Nephron progenitor cell (in vitro differentiated cells): ENCODE measurements at places on chromosomes 7 and 10.
A peak's percentile ranks its signal among the peaks of the same experiment; 100 is the strongest.

DNA sequence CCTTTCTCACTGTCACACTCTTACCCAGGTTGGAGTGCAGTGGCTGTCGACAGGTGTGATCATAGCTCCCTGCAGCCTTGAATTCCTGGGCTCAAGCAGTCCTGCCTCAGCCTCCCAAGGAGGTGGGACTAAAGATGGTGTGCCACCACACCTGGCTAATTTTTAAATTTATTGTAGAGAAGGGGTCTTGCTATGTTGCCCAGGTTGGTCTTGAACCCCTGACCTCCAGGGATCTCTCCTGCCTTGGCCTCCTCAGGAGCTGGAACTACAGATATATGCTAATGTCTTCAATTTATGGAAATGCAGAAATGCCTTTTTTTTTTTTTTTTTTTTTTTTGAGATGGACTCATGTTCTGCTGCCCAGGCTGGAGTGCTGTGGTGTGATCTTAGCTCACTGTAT is 42.7 kb downstream of the DNAJB6 start:
- no peak for DNase-seq

- DNase-seq, result no peak
These were observed 14.9 kb downstream of the DUSP5 start for GRCh38 chr10:110512461-110513187.

DNA sequence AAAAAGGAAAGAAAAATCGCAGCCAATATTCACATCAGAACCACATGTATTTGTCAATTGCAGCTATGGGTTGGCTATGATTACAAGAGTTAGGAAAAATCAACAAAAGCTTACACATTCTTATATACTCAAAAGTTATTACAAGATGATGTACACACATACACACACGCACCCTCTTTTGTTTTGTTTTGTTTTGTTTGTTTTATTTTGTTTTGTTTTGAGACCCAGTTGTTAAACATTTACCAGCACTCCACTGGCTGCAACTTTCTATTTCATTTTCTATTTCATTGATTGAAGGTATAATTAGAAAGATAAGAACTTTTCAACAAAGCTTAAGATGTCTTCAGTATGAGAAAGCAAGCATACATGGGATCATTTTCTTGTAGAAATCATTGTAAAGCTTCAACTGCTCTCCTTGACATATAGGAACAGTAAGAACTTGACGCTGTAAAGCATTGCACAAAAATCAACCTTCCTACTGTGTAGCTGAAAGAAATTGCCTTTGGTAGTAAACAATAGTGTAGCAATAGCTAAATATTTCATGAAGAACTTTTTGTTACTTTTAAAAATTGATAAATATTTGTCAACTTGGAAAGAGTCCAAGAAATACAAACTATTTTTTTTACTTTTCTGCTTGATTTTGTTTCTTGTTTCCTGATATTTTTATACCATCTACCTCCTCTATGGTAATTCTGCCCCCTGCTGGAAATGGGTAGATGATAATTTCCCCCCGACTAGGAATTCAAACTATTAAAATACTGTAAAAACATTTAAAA is 205.9 kb downstream of the MBL2 start:
- DNase-seq, result no peak

GRCh38 chr7:142534726-142535122 is 214.5 kb upstream of the PRSS1 start:
- DNase-seq, result no peak

- DNase-seq, result no peak
These were observed 18.1 kb downstream of the PRKG1 start for GRCh38 chr10:51092402-51092801.

DNA sequence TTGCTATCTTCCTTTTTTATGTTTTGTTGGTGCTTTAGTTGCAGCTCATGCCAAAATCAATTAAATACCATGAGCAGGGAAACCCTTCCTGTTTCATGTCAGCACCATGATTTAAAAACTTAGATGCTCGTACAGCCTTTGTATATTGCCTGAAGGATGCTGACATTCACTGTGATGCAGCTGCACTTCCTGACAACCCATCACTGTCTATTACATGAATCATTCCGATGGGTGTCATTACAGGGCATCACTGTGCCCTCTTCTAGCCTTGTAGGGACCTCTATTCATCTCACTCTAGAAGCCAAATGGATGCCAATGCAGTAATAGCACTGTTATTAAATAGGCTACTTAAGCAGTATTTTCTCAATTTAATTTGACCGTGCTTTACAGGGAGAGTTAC is 18.3 kb upstream of the ITGB1 start:
- DNase-seq, result no peak

DNA sequence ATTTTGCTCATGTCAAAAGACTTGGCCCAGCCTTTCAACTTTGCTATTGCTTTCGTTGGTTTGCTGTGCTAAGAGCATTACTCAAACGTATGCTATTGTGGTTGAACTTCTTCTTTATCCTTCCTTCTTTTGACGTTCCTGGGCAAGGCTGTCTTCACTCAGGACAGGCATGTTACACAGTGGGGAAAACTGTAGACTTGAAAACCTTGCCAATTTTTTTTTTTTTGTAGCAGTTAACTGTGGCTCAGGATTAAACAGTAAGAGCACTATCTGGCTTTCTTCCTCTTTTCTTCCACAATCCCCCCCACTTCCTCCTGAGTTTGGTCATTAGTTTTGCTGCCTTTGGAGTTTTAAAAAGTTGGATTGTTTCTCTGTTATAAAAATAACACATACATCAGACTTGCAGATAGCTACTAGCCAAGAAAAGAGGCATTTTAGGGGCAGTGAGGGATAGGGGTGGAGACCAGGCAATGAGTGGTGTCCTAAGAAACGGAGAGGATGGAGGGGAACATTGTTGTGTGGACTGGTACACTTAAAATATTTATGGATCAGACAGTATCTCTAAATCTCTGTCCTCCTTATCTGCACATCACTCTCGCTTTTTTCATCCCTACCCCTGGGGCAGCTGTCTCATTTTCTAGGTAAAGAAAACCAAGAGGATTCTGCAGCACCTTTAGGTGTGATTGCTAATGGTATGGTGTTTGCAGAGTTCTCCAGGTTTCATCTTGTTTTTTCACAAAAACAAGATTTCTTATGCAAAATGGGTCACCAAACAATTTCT is 181.7 kb downstream of the LRMDA start:
- no peak for DNase-seq

- no peak for DNase-seq
These were observed 12.6 kb downstream of the CYP26A1 start for GRCh38 chr10:93086289-93086688.

- no peak for DNase-seq
These were observed 80.2 kb downstream of the HTR7 start for GRCh38 chr10:90777621-90778020.

DNA sequence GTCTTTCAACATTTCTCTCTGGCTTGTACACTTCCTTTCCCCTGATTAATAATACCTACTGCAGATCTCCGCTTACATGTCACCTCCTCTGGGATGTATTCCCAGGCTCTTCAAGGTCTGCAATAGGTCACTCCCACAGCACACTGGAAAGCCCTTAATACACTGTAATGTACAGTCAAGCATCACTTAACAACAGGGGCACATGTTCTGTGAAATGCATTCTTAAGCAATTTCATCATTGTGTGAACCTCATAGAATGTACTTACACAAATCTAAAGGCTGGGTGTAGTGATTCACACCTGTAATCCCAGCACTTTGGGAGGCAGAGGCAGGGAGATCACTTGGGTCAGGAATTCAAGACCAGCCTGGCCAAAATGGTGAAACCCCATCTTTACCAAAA is 1.9 kb downstream of the COX15 start:
- DNase-seq, result no peak

DNA sequence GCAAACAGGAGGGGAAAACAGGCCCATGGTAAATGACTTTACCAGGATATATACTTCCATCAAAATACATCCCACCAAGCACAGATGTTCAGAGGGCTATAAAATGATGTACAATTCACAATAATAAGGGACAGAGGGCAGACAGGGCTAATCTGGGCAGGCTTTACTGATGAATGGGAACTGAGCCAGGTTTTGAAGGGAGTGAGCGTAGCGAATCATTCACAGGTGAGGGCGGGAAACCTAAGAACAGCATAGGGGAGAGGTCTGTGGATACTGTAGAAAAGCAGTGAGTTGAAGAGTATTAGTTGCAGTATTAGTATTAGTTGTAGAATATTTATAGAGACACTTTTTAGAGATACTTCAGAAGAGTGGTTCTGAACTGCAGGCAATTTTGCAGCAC is 180.8 kb downstream of the JAZF1 start:
- no peak for DNase-seq

GRCh38 chr10:35422228-35422627 is 85.9 kb downstream of the CCNY start:
- DNase-seq, result peak; percentile 19

GRCh38 chr10:119598397-119598796 is 1.6 kb upstream of the TIAL1 start:
- DNase-seq, result no peak

- DNase-seq, result no peak
These were observed 277.0 kb downstream of the EXOC4 start for GRCh38 chr7:133529861-133530260.

GRCh38 chr7:100783804-100784203 is 43.5 kb downstream of the EPHB4 start:
- DNase-seq, result no peak

- DNase-seq, result no peak
These were observed 159.9 kb upstream of the MGMT start for GRCh38 chr10:129307141-129307540.

DNA sequence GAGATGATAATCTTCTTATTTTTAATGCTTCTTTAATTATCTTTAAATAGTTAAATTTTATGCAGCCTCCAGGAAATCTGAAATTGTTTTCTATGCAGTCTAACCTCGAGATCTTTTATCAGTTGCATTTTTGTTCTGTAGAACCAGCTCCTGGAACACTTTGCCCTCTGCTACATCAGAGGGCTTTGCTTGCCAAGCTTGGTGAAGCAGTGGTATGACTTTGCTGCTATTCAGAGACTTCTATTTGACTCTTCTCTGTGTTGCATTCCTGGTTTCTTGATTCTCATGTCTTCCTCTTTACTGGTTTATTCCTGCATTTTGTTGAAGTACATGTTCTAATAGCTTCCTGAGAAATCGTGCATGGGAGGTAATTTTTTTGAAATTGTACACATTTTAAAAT is 163.7 kb upstream of the TMEM229A start:
- DNase-seq, result no peak

DNA sequence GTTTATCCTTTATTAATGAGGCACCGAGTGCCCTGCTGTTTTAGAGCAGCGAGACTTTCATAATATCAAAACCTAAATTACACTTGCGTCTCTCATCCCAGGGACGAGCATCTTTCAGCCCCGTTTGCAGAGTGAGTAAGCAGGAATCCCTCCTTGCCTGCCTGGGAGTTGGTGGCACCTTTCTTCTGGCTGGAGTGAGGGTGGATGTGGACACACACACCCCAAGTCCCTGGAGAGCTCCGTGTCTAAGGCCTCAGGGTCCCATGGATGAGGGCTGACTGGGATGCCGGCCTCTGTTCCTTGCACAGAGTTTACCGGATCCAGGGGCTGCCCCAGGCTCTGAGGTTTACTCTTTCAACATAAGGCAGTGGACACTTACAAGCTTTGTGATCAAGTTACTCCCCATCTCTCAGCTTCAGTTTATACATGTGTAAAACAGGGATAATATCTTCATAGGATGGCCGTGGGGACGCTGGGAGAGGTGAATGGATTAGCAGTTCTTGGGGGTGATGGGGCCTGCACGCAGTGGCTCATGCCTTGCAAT is 24.5 kb downstream of the POLL start:
- DNase-seq, result no peak

DNA sequence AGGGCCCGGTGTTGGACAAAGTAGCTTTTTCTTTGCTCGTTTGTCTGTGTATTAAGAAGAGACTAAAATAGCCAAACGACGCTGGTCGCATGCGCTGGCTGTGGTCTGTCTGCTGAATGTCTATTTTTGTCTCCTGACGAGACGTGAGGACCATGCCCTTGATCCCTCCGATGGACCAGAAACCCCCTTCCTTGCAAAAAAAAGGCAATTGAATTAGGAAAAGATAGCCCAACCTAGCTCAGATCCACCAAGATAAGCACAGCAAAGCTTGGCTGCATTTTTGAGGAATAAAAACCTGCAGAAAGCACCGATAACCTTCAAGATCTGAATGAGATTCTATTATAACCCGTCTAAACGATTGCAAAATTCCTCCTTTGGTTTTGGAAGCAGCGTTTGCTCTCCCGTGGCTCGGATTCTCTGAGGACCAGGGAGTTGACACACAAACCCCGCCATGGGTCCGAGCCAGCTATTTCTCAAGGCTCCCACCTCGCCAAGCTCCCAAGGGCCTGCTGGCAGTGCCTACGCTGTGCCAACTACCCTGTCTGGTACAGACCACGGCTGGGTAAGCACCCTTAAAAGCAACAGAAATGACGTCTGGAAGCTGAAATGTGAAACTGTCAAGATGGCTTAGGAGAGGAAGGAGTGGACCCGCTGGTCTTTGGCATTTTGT is 17.7 kb upstream of the TTYH3 start:
- no peak for DNase-seq

GRCh38 chr7:1369916-1370657 is 89.2 kb downstream of the MICALL2 start:
- DNase-seq, result no peak

DNA sequence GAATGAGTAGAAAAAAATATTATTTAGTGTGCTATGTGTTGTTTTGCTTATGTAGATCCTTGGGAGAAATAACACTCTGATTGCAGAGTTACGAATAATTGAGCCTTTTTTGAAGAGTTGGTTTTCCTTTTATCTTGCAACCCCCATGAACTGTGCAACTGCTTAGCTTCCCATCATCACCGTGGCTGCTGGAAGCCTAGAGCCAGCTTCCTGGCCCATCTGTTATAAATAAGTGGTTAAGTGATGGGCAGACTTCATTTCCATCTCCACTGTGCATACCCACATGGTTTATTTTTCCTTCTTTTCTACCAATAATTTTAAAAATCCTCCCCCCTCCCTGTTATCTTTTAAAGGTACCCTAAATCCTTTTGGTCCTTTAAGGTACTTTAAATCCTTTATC is 554.9 kb upstream of the GALNT17 start:
- no peak for DNase-seq

DNA sequence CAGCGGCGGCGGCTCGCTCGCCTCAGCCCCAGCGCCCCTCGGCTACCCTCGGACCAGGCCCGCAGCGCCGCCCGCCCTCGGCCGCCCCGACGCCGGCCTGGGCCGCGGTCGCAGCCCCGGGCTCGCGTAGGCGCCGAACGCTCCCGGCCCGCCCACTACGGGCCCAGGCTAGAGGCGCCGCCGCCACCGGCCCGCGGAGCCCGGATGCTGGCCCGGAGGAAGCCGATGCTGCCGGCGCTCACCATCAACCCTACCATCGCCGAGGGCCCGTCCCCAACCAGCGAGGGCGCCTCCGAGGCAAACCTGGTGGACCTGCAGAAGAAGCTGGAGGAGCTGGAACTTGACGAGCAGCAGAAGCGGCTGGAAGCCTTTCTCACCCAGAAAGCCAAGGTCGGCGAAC is 18.2 kb upstream of the TSPAN33 start:
- DNase-seq, result no peak

GRCh38 chr10:61159253-61159652 is 215.3 kb upstream of the RHOBTB1 start:
- DNase-seq, result no peak

GRCh38 chr7:74587435-74588126 is 69.9 kb upstream of the GTF2I start:
- peak; percentile 71 for DNase-seq
